Activated CD8-positive, alpha-beta memory T cell treated with anti-CD3 and anti-CD28 coated beads for 48 hours (primary cell): ENCODE measurements at places on chromosomes 1 and 21.

- DNase-seq: no peak
Measured at GRCh38 chr1:7227654-7228053, 442.4 kb downstream of the CAMTA1 start.

- no peak for DNase-seq
Measured at GRCh38 chr21:21183092-21183491, 184.9 kb downstream of the NCAM2 start.

GRCh38 chr1:37085393-37085792, 51.1 kb upstream of the GRIK3 start:
- no peak for DNase-seq

GRCh38 chr1:20390589-20391331, 95.2 kb downstream of the CAMK2N1 start:
- no peak for DNase-seq

DNA sequence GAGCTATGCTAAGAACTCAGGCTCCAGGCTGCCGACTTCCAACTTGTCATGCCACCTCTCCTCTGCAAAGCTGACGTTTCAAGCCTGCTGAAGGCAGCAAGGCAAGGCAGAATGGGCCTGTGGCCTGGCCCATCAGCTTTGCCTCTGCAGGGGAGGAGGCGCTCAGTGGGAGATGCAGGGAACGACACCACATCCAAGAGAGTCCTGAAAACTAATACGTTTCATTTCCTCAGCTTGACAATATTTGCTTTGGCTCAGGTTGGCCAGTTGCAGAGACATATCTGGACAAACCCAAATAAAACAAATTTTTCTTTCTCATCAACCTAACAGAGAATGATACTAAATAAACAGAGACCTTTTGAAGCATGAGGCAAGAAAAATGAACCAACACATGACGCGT, 35.3 kb downstream of the BEND5 start:
- no peak for DNase-seq

- DNase-seq: no peak
Measured at GRCh38 chr21:37704751-37705150, 211.5 kb downstream of the KCNJ6 start.

GRCh38 chr1:109644670-109645069, 11.2 kb upstream of the GSTM4 start:
- DNase-seq: no peak

DNA sequence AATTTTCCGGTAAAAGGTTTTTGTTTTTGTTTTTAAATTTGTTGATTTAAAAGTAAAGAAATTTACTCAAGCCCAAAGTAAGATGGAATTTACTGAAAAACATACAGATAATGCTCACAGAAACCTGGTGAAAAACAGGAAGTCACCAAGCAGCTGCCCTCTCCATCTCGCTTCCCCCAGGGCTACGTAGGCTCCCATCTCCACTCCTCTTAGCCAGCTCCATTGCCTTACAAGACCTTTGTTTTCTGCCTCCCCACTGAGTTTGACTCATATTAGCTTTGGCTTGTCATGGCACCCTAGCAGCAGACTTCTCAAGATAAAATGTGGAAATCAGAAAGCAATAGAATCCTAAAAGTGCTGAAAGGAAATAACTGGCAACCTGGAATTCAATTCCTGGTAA, 57.9 kb downstream of the PHTF1 start:
- no peak for DNase-seq

DNA sequence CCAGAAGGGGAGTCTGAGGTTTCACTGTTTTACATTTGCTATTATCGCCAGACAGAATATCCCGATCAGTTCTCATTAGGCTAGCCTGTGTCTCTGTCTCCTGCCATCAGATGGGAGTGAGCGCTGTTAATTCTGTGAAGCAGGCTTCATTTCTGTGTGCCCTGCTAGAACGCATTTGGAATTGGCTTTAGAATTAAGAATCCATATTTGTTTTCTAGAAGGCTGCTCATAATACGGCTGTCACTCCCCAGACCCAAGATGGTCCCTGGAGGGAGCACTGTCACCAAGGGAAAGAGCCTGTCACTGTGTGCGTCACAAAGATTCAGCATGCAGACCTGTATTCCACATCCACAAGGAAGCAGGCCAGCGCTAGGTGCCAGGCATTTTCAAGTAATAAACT, 49.2 kb downstream of the CASQ2 start:
- DNase-seq: no peak

- no peak for DNase-seq
Measured at GRCh38 chr1:42336978-42337377, 1.9 kb upstream of the FOXJ3 start.

- DNase-seq: no peak
Measured at GRCh38 chr21:33767236-33767635, 124.9 kb downstream of the ITSN1 start.

- no peak for DNase-seq
Measured at GRCh38 chr1:108610073-108610472, 50.2 kb downstream of the EEIG2 start.

DNA sequence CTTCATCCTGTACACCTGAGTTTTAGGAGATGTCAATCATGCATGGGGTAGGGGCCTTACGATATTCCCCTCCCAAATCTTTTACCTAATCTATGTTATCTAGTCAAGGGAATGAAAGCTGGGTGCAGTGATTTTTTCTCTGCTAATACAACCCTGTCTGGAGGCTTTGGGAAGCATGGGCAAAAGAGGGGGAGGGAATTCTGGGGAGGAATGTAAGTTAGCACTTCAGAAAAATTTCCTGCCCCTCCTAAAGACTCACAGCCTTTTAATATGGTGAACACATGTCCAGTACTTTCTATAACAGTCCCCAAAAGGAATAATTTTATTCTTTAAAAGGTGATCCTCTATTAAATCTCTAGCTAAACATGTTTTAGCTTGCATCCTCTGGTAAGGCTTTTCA, 25.6 kb upstream of the PRELP start:
- DNase-seq: no peak

- DNase-seq: no peak
Measured at GRCh38 chr1:35285771-35286606, 17.5 kb downstream of the ZMYM4 start.

- no peak for DNase-seq
Measured at GRCh38 chr1:5435414-5435813, 556.8 kb downstream of the NPHP4 start.

- no peak for DNase-seq
Measured at GRCh38 chr1:186027621-186028020, 293.4 kb downstream of the HMCN1 start.

DNA sequence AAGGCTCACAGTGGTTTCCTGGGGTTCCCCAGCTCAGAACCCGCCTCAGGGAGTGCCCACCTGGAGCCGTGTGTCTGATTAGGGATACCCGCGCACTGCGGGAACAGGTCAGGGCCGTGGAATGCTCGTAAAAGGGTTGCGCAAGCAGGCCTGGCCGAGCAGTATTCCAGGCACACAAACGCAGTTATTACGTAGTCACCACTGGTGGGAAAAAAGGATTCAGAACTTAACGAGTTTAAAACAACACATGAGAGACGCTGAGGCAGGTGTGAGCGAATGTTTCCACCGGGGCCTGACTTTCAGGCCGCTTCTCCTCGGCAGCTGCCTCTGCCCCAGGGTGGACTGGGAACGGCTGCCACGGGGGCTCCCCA, 18.2 kb downstream of the PLCH2 start:
- DNase-seq: no peak

GRCh38 chr1:168742994-168743650, 14.1 kb upstream of the DPT start:
- no peak for DNase-seq
